Gastrocnemius medialis (tissue), 4 donors: ENCODE measurements at places on chromosomes 13 and 19. TPM values are rescaled to one million over a fixed set of nuclear protein-coding genes. Genes with fewer than 3 reads are reported as not detected.

DNA sequence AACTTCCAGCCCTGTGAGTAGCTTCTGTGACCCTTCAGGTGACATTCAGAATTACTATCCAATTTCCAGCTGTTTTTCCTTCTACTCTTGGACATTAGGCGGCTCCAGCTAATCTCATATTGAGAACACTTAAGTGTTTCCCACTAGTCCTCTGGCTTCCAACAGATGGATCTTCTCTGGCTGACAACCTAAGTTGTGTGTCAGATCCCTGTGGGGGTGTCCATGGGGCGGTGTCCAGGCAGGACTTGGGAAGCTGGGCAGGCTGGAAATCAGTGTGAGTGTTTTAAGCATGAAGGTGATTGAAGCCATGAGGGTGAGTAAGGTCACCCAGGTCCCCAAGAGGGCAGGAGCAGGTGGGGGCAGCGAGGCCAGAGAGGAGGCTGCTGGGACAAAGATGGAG lies 10.1 kb downstream of the CNOT3 start:
- no peaks in the 10 kb centered on the region for H3K27me3 ChIP-seq
- DNase-seq = no peak
- H3K4me1 ChIP-seq = no peaks in the 10 kb centered on the region
- H3K4me3 ChIP-seq = no peak overlapping the region

GRCh38 chr19:45895519-45895972 lies 6.9 kb downstream of the MYPOP start:
- DNase-seq = no peak
- H3K36me3 ChIP-seq = no peaks in the 10 kb centered on the region
- no peak overlapping the region for H3K27ac ChIP-seq
- H3K4me1 ChIP-seq = no peaks in the 10 kb centered on the region

DNA sequence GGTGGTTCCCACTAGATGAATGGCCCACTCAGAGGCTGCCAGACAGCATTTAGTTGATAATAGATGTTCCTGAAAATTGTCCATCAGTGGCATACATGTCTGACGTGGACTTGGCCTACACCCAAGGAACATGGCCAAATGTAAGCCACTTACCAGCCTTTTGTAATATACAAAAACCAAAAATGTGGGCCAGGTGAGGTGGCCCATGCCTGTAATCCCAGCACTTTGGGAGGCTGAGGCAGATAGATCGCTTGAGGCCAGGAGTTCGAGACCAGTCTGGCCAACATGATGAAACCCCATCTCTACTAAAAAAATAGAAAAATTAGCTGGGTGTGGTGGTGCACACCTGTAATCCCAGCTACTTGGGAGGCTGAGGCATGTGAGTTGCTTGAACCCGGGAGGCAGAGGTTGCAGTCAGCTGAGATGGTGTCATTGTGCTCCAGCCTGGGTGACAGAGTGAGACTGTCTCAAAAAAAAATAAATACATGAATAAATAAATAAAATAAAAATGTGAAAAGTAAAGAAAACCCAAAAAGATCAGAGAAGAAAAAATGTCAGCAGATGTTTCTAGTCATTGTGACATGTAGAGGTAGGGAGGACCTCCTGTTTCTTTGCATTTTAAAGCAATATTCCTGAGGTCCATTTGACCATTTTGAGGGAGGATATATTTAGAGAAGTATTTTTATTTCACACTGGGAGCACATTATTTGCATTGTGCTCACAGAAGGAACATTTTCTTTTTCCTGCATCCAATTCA lies 7.1 kb upstream of the WTIP start:
- no peak overlapping the region for H3K27ac ChIP-seq
- no peaks in the 10 kb centered on the region for H3K27me3 ChIP-seq
- H3K4me3 ChIP-seq = no peak overlapping the region
- DNase-seq = no peak
- H3K36me3 ChIP-seq = peaks cover 41% of the 10 kb centered on the region
- H3K4me1 ChIP-seq = no peaks in the 10 kb centered on the region

LPAR2 gene
- 0.15 TPM for total RNA-seq

TMEM91 gene
- total RNA-seq = 7.6 TPM

DNA sequence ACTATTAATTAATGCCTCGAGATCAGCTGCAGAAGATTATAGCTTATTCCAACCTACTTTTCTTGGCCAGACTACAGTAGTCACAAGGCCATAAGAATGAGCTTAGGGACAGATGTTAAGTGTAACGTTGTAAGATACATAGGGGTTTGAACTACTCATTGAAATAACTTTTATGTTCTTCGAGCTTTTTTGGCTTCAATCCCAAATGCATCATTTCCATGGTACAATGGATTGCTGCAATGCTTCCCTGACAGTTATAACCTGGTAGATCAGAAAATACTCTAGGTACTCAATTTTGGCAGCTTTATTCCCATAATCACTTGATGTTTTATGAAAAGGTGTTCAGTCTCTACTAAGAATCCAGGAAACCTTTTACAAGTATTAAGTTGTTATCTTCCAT lies 2216.7 kb upstream of the PCDH20 start:
- no peak overlapping the region for H3K27ac ChIP-seq
- H3K4me1 ChIP-seq = no peaks in the 10 kb centered on the region
- no peak overlapping the region for H3K4me3 ChIP-seq
- no peaks in the 10 kb centered on the region for H3K36me3 ChIP-seq
- no peak for DNase-seq
